Vagina (tissue), 2 donors: ENCODE measurements at places on chromosomes 6 and 20.

DNA sequence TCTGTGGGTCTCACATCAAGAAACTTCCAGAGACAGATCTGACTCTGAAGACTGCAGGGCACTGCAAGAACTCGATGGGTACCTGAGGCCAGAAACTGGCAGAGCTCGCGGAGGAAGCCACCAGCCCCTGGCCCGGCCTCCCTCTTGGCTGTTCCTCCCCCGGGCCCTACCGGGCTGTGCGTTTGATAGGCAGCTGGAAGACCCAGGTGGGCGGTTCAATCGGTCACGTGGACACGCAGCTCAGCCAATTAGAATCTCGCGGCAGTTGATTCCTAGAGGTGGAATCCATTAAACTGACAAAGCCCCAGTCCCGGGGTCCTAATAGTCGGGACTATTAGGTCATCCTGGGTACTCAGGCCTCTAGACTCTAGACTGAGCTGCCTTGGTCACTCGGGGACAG, 154.2 kb upstream of the PROKR2 start:
- no peak overlapping the region for H3K4me3 ChIP-seq
- no peaks in the 10 kb centered on the region for H3K4me1 ChIP-seq
- no peaks in the 10 kb centered on the region for H3K36me3 ChIP-seq
- no peaks in the 10 kb centered on the region for H3K27me3 ChIP-seq

GRCh38 chr6:46281110-46281509, 110.3 kb upstream of the ENPP5 start:
- H3K27me3 ChIP-seq: no peaks in the 10 kb centered on the region
- H3K4me3 ChIP-seq: no peak overlapping the region
- no peak for DNase-seq
- no peaks in the 10 kb centered on the region for H3K4me1 ChIP-seq

DNA sequence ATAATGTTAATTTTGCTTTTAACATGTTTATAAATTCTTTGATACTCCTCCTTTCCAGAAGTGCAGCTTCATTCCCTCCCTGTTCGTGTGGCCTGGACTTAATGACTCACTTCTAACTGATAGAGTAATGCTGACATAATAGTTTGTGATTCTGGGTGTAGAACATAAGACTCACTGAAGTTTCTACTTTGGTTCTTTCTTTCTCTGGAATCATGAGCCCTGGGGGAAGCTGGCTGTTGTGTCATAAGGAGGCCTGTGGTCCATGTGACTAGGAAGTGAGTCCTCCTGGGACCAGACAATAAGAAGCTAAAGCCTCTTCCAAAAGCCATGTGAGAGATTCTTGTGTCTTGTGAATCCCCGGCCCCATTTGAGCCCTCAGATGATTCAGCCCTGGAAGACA, 30.5 kb upstream of the HLA-G start:
- H3K27me3 ChIP-seq: no peaks in the 10 kb centered on the region
- no peaks in the 10 kb centered on the region for H3K36me3 ChIP-seq
- no peak overlapping the region for H3K27ac ChIP-seq
- DNase-seq: no peak
- H3K4me3 ChIP-seq: no peak overlapping the region
- H3K4me1 ChIP-seq: peaks cover 10% of the 10 kb centered on the region

DNA sequence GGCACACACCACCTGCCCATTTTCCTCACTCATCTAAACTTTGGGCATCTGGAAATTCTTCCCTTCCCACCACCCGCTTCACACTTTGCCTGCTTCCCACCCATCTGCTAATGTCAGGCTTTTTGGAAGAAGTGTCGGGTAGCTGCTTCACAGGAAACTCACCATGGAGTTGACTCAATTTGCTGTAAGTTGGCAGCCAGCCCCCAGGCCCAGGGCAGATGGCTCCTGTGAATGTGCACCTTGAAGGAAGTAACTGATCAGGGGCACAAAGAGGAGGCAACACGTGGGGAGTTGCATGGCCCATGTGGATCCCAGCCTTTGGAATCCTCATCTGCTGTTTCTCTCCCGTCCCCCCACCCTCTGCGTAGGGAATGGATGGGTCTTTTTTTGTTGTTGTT, 87.3 kb downstream of the PPP1R14C start:
- no peak overlapping the region for H3K4me3 ChIP-seq
- no peaks in the 10 kb centered on the region for H3K4me1 ChIP-seq
- no peaks in the 10 kb centered on the region for H3K27me3 ChIP-seq
- H3K27ac ChIP-seq: no peak overlapping the region

GRCh38 chr20:34433391-34433790, 70.3 kb downstream of the ITCH start:
- no peaks in the 10 kb centered on the region for H3K36me3 ChIP-seq
- H3K4me3 ChIP-seq: no peak overlapping the region
- H3K27me3 ChIP-seq: no peaks in the 10 kb centered on the region
- no peak overlapping the region for H3K27ac ChIP-seq
- H3K4me1 ChIP-seq: no peaks in the 10 kb centered on the region
- no peak for DNase-seq

DNA sequence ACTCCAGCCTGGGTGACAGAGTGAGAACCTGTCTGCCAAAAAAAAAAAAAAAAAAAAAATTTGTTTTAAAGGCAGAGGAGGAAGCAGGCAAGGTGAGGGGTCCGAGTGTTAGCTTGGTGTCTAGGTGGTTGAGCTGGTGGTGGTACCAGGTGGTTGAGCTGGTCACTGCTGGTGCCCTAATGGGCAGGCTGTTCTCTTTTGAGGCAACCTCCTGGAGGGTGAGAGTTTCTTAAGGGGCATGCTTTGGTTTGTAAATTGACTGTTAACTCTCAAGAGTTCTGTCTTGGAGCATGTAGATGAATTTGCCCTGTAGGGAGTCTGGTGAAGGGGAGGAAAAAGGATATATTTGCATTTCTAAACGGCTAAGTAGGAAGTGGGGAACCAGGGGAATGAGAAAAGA, 52.7 kb downstream of the BANF2 start:
- peaks cover 2% of the 10 kb centered on the region for H3K4me1 ChIP-seq
- no peak overlapping the region for H3K4me3 ChIP-seq
- no peaks in the 10 kb centered on the region for H3K36me3 ChIP-seq
- DNase-seq: no peak

- no peaks in the 10 kb centered on the region for H3K27me3 ChIP-seq
- no peaks in the 10 kb centered on the region for H3K4me1 ChIP-seq
- no peaks in the 10 kb centered on the region for H3K36me3 ChIP-seq
- no peak overlapping the region for H3K4me3 ChIP-seq
- H3K27ac ChIP-seq: no peak overlapping the region
Observed at GRCh38 chr6:8014947-8015346, 49.2 kb downstream of the BLOC1S5 start.

DNA sequence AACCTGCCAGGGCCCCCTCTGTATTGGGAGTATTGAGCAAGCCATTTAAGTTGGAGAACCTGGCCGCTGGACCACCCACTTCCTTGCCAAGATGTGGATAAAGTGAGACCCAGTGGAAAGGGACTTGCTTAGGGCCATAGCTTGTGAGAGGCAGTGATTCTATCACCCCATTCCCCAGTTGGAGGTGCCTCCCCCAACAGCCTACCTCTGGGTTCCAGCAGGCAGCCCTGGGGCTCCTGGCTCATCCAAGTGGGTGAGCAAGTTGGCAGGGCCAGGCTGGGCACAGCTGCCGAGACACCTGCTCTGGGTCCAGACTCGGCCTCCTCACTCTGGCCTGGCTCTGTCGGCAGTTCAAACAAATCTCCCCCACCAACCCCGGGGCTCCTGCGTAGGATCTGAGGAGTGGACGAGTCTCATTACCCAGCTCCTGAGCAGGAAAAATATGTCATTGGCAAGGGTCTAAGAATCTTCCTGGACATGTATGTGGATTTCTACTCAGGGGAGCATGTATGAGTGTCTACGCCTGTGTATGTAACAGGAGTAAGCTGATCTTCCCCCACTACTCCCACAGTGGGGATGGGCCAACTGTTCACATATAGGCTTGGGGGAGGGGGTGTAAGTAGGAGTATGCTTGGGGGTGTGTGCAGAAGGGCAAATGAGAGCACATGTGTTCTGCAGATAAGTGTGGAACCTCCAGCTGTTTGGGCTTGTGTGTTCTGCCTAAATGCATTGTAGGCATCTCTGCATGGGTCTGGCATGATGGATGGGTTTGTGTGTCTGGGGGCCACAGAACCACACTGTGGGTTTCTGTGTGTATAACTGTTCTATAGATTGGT, 1.9 kb downstream of the ID1 start:
- no peaks in the 10 kb centered on the region for H3K36me3 ChIP-seq

- H3K36me3 ChIP-seq: no peaks in the 10 kb centered on the region
- no peaks in the 10 kb centered on the region for H3K27me3 ChIP-seq
- H3K4me1 ChIP-seq: peaks cover 11% of the 10 kb centered on the region
- H3K4me3 ChIP-seq: no peak overlapping the region
Observed at GRCh38 chr6:6942091-6942490, 165.7 kb upstream of the RREB1 start.

- no peaks in the 10 kb centered on the region for H3K27me3 ChIP-seq
- H3K4me1 ChIP-seq: no peaks in the 10 kb centered on the region
- no peak for DNase-seq
- H3K27ac ChIP-seq: no peak overlapping the region
Observed at GRCh38 chr6:139647016-139647415, 272.6 kb upstream of the CITED2 start.

DNA sequence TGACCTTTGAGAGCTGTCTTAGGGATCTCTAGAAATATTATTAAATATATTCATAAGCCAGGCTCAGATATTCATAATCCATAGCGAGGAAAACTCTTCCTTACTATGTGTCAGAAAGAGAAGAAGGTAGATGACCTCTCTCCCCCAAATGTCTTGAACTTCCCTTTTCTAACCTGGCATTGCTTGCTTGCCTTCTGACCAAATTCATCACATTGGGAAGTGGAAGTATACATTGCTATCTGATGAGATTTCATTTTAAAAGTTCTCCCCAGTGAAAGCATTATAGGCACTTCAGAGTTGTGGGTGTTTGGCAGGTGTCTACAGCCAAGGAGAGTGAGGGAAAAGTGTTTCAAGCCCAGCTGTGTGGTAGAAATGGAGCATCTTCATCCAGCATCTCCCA, 197.3 kb downstream of the ZFAND3 start:
- no peak overlapping the region for H3K4me3 ChIP-seq
- DNase-seq: no peak
- no peak overlapping the region for H3K27ac ChIP-seq

DNA sequence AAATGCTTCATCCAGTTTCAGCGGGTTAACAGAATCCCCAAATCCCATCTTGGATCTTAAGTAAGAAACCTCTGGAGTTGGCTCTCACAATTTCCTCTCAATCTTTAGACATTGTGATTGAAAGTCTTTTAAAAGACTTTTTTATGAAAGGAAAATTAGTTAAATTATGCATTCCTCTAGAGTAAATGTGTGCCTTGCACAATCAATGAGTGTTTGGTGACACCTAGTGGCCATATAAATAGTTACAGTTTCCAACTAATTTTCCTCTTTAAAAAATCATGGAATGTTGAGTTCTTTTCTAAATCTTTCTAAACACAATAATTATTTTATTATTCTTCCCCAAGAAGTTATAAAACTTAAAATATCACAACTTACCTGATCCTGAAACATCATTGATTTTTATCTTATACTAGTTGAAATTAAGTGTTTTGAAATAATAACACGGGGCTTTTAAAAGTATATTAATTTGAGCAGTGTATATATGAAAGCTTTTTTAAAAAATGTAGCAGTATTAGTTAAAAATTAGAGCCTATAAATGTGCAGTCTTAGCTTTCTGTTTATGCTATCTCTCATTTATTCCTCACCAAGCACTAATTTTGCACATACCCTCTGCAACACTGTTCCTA, 66.4 kb downstream of the PKHD1 start:
- no peaks in the 10 kb centered on the region for H3K4me1 ChIP-seq
- H3K27ac ChIP-seq: no peak overlapping the region
- no peaks in the 10 kb centered on the region for H3K27me3 ChIP-seq
- H3K36me3 ChIP-seq: no peaks in the 10 kb centered on the region
- H3K4me3 ChIP-seq: no peak overlapping the region
- no peak for DNase-seq

DNA sequence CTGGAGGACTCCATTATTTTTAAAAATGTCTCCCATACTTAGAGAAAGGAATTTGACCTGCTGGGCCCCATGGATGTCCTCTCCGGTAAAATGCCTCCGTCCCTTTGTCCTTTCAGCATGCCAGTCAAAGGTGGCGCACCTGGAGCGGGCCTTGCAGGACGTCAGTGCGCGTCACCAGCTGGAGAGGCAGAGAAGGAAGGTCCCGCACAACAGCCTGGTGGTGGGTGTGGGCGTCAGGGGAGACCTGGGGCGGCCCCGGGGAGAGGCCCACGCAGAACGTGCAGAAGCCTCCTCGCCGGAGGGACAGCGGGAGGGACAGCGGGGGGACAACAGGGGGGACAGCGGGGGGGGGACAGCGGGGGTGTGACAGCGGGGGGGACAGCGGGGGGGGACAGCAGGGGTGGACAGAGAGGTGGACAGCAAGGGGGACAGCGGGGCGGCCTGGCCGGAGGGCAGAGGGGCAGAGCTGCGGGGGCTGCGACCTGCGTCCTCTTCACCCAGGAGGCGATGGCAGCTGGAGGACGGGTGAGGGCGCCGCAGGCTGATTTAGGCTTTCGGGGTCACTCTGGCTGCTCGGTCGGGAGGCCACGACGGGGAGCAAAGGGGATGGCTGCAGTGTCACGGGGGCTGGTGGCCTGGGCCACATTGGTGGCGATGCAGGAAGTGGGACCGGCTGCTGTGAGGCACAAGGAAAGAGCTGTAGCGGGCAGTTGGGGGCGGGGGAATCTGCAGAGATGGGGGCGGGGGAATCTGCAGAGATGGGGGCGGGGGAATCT, 859 bp upstream of the KIF25 start:
- peak; percentile 69 for DNase-seq
- no peaks in the 10 kb centered on the region for H3K36me3 ChIP-seq
- no peak overlapping the region for H3K27ac ChIP-seq
- H3K27me3 ChIP-seq: no peaks in the 10 kb centered on the region
- no peak overlapping the region for H3K4me3 ChIP-seq

GRCh38 chr6:118660218-118660569, 8.8 kb upstream of the CEP85L start:
- no peak for DNase-seq
- H3K27ac ChIP-seq: no peak overlapping the region
- no peaks in the 10 kb centered on the region for H3K4me1 ChIP-seq

DNA sequence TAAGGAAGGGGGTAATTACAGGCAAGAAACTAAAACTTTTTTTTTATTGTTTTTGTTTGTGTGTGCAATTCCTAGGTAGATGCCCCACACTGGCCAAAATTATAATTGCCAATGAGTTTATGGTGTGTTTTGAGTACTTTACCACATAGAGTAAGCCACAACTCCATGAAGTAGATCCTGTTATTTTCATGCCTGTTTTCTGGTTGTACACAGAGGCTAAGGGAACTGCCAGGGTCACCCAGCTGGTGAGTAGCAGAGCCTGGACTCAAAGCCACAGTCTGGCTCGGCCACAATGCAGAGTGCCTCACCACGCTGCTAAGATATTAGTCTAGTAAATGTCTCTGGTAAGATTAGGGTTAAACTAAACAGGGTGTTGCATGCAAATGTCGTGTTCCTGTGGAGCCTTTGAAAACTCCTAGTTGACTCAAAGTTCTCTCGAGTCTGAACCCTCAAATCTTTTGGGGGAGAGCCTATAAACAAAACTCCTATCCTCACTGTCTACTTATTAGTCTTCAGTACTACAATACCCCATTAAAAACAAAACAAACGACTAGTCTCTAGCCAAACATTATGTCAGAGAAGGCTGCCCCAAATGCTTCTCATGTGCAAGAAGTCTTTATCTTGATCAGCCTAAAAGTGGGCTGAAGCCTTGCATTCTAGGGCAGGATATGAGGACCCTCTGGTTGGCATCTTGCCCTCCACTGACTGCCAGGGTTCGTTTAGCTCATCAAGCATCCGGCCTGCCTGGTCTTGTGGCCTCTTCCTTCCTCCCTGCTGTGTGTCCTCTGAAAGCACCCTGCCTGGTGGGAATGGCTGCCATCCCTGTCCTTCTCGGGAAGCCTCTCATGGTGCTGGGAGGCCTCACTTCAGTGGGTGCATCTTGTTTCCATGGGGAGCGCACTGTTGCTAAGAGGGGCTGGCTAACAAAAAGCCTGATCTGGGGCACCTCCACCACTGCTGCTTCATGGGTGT, 4.2 kb downstream of the DUSP22 start:
- no peak overlapping the region for H3K27ac ChIP-seq
- H3K36me3 ChIP-seq: no peaks in the 10 kb centered on the region
- no peaks in the 10 kb centered on the region for H3K27me3 ChIP-seq
- no peak overlapping the region for H3K4me3 ChIP-seq
- peaks cover 42% of the 10 kb centered on the region for H3K4me1 ChIP-seq
